GM13977 (cell line): ENCODE measurements at places on chromosomes 6 and 20.
A peak's percentile ranks its signal among the peaks of the same experiment; 100 is the strongest.

GRCh38 chr6:11802886-11803590, 24.4 kb upstream of the ADTRP start:
- no peak for DNase-seq

- no peak for DNase-seq
Observed at GRCh38 chr6:77470983-77471382, 7.7 kb upstream of the HTR1B start.

DNA sequence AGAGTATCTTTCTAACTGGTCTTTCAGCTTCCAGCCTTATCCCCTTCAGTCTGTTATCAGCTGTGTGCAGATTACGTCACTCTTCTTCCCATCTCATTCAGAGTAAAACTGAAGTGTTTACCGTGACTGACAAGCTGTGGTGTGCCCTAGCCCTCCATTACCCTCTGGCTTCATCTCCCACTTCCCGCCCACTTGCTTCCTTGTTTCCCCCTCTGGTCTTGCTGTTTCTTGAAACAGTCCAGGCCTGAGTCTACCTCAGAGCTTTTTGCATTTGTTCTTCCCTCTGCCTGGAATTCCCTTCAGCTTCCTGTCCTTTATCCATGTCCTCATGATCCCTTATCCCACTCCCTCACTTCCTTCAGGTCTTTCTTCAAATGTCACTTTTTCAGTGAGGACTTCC, 66.9 kb downstream of the CARMIL1 start:
- DNase-seq: no peak

- no peak for DNase-seq
Observed at GRCh38 chr6:155962276-155962675, 506.6 kb upstream of the NOX3 start.

- DNase-seq: no peak
Observed at GRCh38 chr20:13396022-13396421, 174.9 kb downstream of the ISM1 start.

GRCh38 chr6:15893556-15894253, 230.9 kb upstream of the DTNBP1 start:
- no peak for DNase-seq

GRCh38 chr6:2578767-2579166, 172.0 kb downstream of the MYLK4 start:
- DNase-seq: no peak

DNA sequence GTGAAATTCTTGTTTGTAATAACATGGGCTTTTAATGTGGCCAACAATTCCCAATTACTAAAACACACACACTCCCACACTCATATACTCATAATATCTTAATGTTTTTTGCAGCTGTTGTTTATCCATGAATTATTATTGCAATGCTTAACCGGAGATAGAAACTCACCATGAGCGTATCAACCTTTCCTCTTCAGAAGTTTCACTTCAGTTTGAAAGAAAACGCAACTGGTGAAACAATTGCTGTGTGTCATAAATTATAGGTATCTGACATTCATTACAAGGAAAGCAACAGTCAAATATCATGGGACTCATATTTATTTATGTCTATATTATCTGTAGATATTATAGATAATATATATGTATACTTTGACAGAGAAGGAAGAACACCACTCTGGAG, 104.1 kb downstream of the HDGFL1 start:
- no peak for DNase-seq

DNA sequence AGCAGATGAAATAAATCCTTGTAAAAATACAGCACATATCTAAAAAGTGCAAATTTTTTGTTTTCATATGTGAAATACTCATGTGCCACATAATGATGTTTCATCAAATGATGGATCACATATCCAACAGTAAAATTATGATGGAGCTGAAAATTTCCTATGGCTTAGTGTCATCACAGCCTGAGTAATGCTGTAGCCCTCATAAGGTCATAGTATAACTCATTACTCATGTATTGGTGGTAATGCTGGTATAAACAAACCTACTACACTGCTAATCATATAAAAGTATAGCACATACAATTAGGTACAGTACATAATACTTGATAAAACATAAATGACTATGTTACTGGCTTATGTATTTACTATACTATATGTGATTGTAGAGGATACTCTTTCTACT, 12.9 kb downstream of the TSPYL1 start:
- DNase-seq: no peak

GRCh38 chr6:13733178-13733887, 21.7 kb upstream of the RANBP9 start:
- no peak for DNase-seq

DNA sequence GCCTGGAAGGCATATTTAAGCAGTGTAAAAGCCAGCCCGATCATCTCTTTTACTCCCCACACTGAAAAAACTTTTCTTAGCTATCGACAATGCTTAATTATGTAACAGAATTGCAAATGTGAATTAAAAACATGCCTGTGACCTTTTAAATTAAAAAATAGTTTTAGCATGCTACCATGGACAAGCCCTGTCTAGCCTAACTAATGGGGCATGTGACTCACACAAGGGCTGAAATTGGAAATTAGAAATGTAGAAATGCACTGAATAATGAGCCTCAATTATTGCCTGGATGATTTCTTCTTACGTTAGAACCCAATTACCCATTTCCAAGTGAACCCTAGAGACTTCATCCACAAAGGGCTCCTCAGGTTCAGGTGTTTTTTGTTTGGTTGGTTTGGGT, 82.7 kb downstream of the SIM1 start:
- DNase-seq: no peak

- DNase-seq: no peak
Observed at GRCh38 chr6:125258651-125259353, 43.0 kb downstream of the HDDC2 start.

GRCh38 chr6:157036245-157036711, 259.1 kb downstream of the ARID1B start:
- no peak for DNase-seq

GRCh38 chr6:140713495-140713894, 1339.0 kb upstream of the CITED2 start:
- no peak for DNase-seq

GRCh38 chr20:25695532-25696370, 902 bp downstream of the ZNF337 start:
- DNase-seq: no peak

DNA sequence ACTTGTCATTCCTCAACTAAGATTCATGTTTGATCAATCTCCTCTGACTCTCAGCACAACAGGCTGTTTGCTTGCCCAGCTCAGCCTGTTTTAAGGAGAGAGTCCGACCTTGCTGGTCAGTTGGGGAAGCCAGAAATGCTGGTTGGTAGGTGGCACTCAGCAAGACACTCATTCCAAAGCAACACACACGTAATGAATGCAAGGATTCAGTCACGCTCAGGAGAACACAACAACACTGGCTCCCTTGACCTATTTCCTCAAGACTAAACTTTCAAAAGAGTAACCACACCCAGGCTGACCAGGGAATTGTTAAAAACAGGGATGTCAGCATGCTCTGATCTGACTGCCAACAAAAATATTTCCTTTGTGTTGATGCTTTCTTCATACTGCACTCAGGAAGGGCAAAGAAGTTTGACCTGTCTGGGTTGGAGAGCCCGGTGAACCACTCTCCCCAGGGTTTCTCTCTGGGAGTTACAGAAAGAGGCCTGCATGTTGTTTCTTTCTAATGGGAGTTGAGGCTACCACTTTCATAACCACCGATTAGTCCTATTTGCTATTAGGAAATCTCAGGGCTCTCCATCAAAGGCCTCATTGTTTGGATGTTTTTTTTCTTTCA, 25.6 kb upstream of the PREP start:
- no peak for DNase-seq

DNA sequence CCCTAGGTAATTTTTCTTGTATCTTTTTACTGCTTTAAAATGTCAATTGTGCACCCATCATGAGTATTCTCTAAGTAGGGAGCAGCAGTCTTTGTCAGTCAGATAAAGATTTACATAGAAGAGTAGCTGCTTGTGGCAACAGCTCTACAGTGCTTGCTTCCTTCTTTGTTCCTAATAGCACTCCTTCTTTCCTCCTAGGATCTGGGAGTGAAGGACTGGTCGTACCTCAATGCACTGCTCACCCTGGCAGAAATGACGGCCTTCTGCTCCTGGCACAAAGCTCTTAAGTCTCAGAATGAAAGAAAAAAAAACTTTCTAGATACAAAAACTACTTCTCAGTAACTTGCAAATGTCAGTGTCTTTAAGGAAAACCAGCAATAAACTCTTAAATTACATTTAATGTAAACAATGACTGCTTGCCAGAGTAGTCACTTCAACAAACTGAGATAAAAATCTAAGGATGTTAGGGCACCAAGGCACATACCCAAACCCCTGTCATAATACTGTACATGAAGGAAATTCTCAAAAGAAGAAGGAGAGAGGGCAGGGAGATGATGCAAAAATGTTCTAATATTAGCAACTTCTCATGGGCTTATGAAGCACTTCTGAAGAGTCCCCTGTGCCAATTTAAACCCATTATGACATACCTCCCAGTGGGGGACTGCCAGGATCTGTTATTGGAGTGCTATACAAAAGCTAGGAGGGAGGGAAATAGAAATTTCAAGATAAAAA, 34.0 kb downstream of the NCOA6 start:
- no peak for DNase-seq

GRCh38 chr20:4130404-4131189, 115.2 kb upstream of the RNF24 start:
- no peak for DNase-seq

GRCh38 chr20:44154521-44155001, 32.4 kb downstream of the JPH2 start:
- no peak for DNase-seq

GRCh38 chr20:19288061-19288460, 75.6 kb downstream of the SLC24A3 start:
- no peak for DNase-seq

GRCh38 chr20:24782801-24783630, 166.1 kb upstream of the CST7 start:
- DNase-seq: no peak

DNA sequence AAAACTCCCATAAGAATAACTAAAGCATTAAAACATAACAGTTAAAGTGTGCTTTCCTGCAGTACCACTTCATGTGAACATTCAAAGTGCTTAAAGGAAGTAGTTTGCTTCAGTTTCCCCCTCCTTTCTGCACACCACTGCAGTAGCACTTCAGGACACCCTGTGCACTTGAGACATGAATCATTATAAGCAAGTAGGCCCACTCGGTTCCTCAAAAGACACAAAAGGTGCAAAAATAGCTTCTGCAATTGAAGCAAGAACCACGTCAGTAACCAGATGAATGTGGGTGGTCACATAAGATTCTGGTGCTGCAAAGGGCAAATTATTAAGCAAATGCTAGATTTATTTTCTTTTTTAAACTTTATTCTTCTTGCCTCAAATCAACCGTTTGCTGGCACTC, 160.6 kb downstream of the HIVEP2 start:
- peak; percentile 63 for DNase-seq

DNA sequence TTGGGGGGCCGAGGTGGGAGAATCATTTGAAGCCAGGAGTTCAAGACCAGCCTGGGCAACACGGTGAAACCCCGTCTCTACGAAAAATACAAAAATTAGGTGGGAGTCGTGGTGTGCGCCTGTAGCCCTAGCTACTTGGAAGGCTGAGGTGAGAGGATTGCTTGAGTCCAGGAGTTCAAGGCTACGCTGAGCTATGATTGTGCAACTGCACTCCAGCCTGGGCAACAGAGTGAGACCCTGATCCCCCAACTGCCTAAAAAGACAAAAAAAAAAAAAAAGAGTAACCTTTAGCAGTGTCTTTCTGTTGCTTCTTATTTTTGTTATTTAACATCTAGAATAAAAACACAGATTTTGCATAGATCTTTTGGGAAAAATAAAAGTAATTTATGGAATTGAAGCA, 13.1 kb upstream of the COQ3 start:
- no peak for DNase-seq

GRCh38 chr6:157627195-157627966, 195.7 kb upstream of the SNX9 start:
- no peak for DNase-seq

DNA sequence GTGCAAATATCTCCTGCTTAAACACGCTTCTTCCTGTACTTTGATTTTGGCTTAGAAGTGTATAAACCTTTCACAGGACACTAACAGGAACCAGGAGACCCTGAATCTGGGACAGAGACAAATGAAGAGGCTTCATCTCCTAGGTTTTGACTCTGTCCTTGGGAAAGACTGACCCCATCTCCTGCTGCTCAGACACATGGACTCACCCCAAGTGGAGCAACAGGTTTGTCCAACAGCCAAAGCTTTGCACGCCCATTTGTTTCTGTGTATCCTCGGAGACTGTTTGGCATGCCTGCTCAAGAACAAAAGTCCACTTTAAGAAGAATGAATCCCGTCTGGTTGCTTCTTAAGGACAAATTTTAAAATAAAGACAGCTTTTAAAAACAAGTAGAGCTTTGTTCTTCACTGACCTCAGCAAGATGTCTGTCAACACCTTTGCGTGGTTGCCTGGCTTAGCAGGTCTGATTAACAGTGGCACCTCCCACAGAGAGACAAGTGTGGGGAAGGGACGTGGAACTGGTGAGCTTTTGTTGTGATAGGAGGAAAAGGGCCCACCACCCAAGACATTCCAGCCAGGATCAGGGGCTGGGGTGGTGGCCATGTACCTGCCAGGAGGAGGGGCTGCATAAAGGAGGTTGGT, 202.6 kb downstream of the SOD2 start:
- no peak for DNase-seq

GRCh38 chr6:1049170-1049569, 262.7 kb upstream of the FOXQ1 start:
- no peak for DNase-seq

DNA sequence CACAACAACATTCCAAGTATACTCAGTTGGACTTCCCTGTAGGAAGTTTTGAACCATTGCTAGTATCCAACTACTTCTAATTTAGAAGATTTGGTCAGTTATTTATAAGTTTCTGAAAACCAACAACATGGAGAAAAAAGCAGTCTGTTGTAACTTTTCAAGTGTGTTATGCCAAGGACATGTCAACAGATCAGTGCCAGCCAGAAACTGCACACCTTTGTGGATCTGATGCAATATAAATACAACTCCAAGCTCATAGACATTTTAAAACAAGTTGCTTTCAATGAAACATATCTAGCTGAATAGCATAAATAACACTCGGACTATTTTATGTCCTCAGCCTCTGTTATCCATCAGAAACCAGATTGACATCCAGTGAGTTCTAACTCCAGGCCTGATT, 58.3 kb upstream of the CARMIL1 start:
- no peak for DNase-seq

DNA sequence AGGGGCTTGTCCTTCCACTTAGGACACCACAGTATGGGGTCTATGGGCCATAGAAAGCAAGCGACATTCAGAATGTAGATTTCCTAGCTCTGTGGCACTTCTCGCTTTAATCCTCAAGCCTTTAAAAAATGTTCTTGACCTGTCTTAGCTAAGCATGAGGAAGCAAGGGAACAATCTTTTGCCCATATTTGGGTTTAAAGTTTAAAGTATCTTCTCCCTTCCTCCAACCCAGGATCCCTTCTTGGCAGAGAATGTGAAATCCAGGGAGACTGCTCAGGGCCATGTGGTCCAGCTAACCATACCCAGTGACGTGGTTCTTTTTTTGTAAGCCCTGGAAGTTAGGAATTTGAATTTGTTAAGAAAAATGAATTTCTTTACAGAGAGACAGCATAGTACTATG, 289.9 kb downstream of the BTBD9 start:
- DNase-seq: no peak
